ENCODE measurements at places on chromosomes 11 and 22. TPM values are rescaled to one million over a fixed set of nuclear protein-coding genes. Genes with fewer than 3 reads are reported as not detected.

DNA sequence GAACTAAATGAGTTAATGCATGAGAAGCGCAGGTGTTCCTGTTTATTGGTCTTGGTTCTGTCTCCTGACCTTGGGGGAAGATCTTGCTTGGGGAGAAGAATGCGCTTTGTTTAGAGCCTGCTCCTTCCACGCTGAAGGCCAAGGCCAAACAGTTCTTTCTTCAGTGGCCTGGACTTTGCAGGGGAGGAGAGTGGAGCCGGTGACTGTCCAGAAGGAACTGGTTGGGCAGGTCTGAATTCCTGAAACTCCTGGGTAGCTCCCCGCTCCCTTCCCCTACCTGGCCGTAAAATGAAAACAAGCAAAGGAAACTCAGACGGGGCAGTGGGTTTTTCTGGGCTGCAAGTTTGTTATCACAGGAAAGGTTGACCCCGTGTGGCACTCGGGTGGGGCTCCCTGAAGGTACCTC, 3.6 kb downstream of the ARHGAP8 start:
- no peak overlapping the region for H3K4me3 ChIP-seq
- peaks cover 72% of the 10 kb centered on the region for H3K27me3 ChIP-seq
- DNase-seq, result no peak
- H3K4me1 ChIP-seq, result peaks cover 20% of the 10 kb centered on the region
- no peaks in the 10 kb centered on the region for H3K36me3 ChIP-seq

DNA sequence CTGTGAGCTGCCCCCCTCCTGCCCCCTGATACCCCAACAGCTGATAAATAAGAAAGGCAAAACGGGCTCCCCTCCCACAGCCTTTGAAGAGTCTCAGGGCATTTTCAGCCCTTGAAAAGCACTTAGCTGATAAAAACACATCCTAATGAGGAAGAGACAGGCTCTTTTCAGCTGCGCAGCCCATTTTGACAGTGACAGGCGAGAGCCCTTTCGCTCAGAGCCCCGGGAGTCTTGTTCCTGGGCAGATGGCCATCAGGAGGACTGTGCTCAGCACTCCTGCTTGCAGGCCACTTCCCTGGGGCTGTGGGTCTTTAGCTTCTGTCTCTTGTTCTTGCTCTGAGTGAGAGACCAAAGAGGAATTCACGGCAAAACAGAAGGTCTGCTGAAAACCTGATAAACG, 757.2 kb downstream of the BRD1 start:
- H3K4me1 ChIP-seq, result no peaks in the 10 kb centered on the region
- H3K36me3 ChIP-seq, result no peaks in the 10 kb centered on the region
- H3K27me3 ChIP-seq, result peaks cover 24% of the 10 kb centered on the region
- DNase-seq, result no peak
- no peak overlapping the region for H3K4me3 ChIP-seq

DNA sequence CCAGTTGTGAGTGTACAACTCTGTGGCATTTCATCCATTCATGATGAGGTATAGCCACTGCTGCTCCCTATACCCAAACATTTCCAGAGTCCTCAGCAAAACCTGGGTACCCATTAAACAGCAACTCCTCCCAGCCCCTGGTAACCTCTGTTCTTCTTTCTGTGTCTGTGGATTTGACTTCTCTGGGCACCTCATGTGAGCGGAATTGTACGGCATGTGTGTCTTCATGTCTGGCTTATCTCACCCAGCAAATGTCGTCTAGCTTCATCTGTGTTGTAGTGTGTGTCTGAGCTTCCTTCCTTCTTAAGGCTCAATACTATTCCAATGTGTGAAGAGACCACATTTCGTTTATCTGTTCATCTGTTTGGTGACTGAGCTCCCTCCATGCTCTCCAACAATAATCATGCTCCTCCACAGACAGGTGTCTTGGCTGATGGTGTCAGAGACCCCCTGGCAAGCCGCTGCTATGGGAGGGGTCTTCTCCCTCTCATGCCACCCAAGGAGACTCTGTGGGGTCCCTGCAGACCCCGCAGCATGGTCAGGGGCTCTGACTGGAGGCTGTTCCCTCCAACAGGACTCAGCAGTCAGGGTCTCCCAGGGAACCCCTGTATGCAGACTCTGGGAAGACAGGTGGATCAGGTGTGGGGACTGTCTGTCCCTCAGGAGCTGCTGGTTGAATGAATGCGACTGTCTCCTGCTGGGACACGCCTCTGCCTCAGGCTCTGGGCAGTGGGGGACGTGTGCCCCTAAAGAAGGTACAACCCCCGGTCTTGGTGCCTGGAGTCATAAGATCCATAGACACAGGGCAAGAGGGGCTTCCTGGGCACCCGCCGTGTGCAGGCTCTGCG, 52.7 kb downstream of the SMIM38 start:
- no peaks in the 10 kb centered on the region for H3K36me3 ChIP-seq
- no peaks in the 10 kb centered on the region for H3K27me3 ChIP-seq
- DNase-seq, result peak; percentile 49
- no peak overlapping the region for H3K27ac ChIP-seq

DNA sequence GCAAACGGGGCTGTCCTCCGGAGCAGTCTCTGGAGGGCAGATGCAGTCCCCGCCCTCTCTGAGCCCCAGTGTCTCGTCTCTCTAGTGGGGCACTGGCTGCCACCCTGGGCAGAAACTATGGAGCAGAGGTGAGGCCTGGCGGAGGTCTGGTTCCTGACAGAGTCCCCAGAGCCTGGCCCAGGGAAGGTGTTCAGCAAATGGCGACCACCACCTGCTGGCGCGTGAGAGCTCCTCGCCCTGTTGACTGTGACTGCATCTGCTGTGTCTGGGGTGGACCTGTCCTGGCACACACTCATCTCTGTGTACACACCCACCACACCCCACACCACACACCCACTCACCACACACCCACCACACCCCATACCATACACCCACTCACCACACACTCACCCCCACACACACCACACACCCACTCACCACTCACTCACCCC, 18.3 kb upstream of the TTLL12 start:
- H3K27me3 ChIP-seq, result peaks cover under 1% of the 10 kb centered on the region
- no peak overlapping the region for H3K4me3 ChIP-seq
- peak overlapping the region; percentile 50 for H3K27ac ChIP-seq
- H3K36me3 ChIP-seq, result no peaks in the 10 kb centered on the region
- DNase-seq, result no peak

DNA sequence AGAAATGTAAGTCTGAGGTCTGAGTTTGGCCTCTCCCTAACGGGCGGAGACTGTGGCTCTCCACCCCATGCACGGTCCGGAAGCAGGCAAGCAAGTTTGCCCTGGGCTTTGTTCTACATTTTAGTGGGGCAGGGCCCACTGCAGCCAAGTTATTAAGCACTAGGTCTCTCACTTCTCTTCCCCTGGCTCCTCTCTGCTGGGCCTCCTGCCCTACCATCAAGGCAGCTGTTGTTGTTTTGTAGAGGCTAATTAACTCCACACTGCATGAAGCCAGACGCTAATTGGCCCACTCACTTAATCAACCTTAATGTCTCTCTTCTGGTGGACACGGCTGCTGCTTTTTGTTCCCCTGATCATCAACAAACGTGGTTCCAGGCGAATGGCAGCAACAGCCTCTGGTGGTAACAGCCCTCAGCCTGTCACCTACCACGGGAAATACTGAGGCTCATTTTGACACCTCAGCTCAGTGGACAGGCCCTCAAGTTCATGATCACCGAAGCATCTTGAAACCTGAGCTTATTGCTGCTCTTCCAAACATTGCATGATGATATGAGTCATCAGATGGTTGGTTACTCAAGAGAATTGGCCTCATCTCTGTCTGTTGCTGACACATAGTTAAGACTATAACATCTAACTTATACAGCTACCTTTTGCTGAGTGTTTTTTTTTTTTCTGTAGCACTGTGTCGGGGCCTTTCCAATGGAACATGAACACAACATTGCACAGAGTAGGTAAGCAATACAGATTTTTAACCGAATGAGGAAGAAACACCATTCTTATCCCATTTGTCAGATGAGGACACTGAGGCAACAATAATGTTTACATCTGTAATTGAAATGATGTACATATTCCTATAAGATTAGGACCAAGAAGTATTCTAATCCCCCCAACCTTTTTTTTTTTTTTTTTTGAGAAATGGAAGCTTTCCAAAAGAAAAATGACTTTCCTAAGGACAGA, 20.8 kb upstream of the LMO2 start:
- peak; percentile 83 for DNase-seq
- H3K36me3 ChIP-seq, result no peaks in the 10 kb centered on the region
- peak overlapping the region; percentile 29 for H3K27ac ChIP-seq
- peaks cover 49% of the 10 kb centered on the region for H3K4me1 ChIP-seq

GRCh38 chr11:55719608-55720160, 53.6 kb upstream of the OR5D13 start:
- no peaks in the 10 kb centered on the region for H3K27me3 ChIP-seq
- DNase-seq, result no peak
- H3K27ac ChIP-seq, result no peak overlapping the region
- no peaks in the 10 kb centered on the region for H3K4me1 ChIP-seq
- no peaks in the 10 kb centered on the region for H3K36me3 ChIP-seq

Gene FOSL1
- 1.5 TPM for total RNA-seq

DNA sequence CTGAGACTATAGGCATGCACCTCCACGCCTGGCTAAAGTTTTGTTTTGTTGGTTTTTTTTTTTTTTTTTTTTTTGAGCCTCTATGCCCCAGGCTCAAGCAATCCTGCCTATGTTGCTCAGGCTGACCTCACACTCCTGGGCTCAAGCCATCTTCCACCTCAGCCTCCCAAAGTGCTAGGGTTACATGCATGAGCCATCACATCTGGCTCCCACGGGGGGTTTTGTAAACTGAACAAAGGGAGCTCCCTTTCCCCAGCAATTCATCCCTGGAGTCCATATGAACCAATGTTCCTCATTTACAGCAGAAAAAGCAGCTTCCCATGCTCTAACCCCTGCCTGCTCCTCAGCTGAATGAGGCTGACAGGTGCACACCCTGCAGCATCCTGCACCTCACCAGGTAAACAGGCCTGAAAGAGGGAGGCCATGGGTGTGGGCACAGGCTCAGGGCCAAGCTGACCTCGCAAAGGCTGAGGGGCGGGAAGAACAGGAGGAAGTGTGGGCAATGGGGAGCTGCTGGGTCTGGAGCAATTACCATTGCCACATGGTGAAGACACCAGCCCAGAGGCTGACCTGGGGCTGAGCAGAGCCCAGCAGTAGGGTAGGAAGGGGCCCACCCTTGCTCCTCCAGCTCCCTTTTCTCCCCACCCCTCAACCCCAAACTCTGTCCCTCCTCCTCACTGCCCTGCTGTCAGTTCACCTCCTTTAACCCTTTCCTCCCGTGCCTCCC, 58.2 kb downstream of the RBX1 start:
- no peak for DNase-seq
- no peaks in the 10 kb centered on the region for H3K4me1 ChIP-seq
- no peaks in the 10 kb centered on the region for H3K27me3 ChIP-seq

GRCh38 chr22:20419664-20419951, 18.0 kb downstream of the SCARF2 start:
- no peak overlapping the region for H3K4me3 ChIP-seq
- H3K27me3 ChIP-seq, result no peaks in the 10 kb centered on the region
- DNase-seq, result no peak

Gene TSSK2
- total RNA-seq, result not detected

GRCh38 chr11:27626269-27626937, 73.9 kb downstream of the BDNF start:
- H3K27ac ChIP-seq, result no peak overlapping the region
- DNase-seq, result no peak
- H3K36me3 ChIP-seq, result no peaks in the 10 kb centered on the region
- H3K4me3 ChIP-seq, result no peak overlapping the region

- no peak for DNase-seq
- no peaks in the 10 kb centered on the region for H3K36me3 ChIP-seq
- no peak overlapping the region for H3K27ac ChIP-seq
- no peaks in the 10 kb centered on the region for H3K27me3 ChIP-seq
- no peak overlapping the region for H3K4me3 ChIP-seq
Measured at GRCh38 chr11:102599642-102600261, 25.4 kb downstream of the MMP20 start.

- no peaks in the 10 kb centered on the region for H3K27me3 ChIP-seq
- H3K4me1 ChIP-seq, result peaks cover 17% of the 10 kb centered on the region
- peak; percentile 68 for DNase-seq
- H3K4me3 ChIP-seq, result no peak overlapping the region
- no peak overlapping the region for H3K27ac ChIP-seq
Measured at GRCh38 chr11:64156235-64157011, 9.5 kb downstream of the MACROD1 start.

Gene MAPK1
- total RNA-seq, result 114 TPM

DNA sequence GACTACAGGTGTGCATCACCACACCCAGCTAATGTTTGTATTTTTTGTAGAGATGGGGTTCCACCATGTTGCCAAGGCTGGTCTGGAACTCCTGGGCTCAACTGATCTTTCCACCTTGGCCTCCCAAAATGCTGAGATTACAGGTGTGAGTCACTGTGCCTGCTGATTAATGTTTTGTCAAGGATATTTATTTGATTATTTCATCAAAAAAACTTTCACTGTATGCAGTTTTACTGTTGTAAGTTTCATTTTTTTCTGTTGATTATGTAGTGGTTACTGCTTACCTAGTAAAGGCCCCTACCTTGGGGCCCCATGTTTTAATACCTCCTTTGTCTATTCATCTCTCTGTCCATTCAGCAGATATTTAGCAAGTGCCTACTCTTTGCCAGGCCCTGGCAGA, 16.7 kb upstream of the FAM168A start:
- H3K4me1 ChIP-seq, result no peaks in the 10 kb centered on the region
- DNase-seq, result no peak
- no peak overlapping the region for H3K4me3 ChIP-seq
- no peaks in the 10 kb centered on the region for H3K36me3 ChIP-seq

Gene TSKU
- total RNA-seq, result 18.6 TPM

DNA sequence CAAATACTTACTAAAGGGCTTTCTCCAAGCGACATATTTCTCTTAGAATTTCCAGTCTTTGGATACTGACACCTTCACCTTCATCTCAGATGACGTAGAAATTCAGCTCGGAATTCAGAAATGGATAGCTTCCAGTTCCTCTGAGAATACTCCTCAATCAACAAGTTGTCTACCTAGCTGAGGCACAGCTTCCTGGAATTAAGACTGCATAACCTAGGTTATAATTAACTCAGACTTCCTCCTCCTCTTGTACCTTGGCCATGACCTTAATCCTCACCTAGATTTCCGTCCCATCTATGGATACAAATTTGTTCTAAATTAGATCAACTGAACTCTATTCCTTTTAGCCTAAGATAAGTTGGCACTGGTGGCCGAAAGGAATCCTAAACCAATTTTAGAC, 17.4 kb downstream of the ATP5MG start:
- peaks cover 3% of the 10 kb centered on the region for H3K4me1 ChIP-seq
- peaks cover 8% of the 10 kb centered on the region for H3K36me3 ChIP-seq
- H3K4me3 ChIP-seq, result no peak overlapping the region
- no peak overlapping the region for H3K27ac ChIP-seq
- H3K27me3 ChIP-seq, result no peaks in the 10 kb centered on the region
- DNase-seq, result no peak

DNA sequence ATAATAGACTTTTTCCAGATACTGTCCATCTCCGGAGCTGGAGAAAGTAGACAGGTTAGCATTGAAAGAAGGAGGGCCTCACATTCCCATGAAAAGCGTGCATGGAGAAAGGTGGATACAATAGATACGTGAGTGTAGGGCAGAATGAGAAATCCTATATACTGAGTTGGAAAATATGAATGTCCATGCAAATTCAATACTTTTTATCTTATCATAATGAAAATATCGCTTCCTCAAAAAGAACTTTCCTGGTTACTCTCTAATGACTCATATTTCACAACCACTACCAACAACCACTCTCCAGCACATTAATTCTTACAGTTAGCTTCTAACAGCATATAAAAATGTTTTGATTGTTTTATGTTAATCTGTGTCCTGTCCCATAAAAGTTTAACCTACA, 22.0 kb upstream of the MS4A6A start:
- H3K4me3 ChIP-seq, result no peak overlapping the region
- no peak for DNase-seq
- H3K4me1 ChIP-seq, result no peaks in the 10 kb centered on the region
- no peak overlapping the region for H3K27ac ChIP-seq
- H3K27me3 ChIP-seq, result no peaks in the 10 kb centered on the region

Gene ALG9
- total RNA-seq, result 26.9 TPM

GRCh38 chr22:41030891-41031290, 61.5 kb upstream of the EP300 start:
- H3K27me3 ChIP-seq, result no peaks in the 10 kb centered on the region
- no peak overlapping the region for H3K27ac ChIP-seq
- no peak overlapping the region for H3K4me3 ChIP-seq
